Adipose tissue (tissue), 3 donors: ENCODE measurements at places on chromosomes 11 and 22. TPM values are rescaled to one million over a fixed set of nuclear protein-coding genes. Genes with fewer than 3 reads are reported as not detected.

Gene C11orf21
- 1.8 TPM for polyA plus RNA-seq

Gene RCOR2
- 0.27 TPM for polyA plus RNA-seq

Gene RTL10
- polyA plus RNA-seq: 4.3 TPM

Gene BAIAP2L2
- 1.2 TPM for polyA plus RNA-seq
